Left renal pelvis (tissue), 4 donors: ENCODE measurements at places on chromosomes 2 and 18. TPM values are rescaled to one million over a fixed set of nuclear protein-coding genes. Genes with fewer than 3 reads are reported as not detected.

DNA sequence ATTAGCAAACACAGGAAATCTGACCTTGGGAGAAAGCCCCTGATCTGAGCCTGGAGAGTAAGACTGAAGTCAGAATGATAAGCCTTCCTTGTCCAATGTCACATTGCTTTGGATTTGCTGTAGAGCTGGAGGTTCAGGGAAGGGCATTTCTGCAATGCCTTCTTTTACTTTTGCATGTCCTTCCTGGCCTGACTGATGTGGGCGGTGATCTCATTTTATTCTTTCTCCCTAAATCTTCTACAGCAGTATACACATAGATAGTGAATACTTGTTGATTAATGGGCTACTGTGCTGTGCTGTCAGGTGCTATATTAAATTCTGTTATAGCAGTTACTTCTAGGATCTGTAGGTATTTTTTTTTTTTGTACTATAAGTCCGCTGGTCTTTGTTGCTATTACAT lies 62.6 kb downstream of the PLCL1 start:
- DNase-seq, result no peak

DNA sequence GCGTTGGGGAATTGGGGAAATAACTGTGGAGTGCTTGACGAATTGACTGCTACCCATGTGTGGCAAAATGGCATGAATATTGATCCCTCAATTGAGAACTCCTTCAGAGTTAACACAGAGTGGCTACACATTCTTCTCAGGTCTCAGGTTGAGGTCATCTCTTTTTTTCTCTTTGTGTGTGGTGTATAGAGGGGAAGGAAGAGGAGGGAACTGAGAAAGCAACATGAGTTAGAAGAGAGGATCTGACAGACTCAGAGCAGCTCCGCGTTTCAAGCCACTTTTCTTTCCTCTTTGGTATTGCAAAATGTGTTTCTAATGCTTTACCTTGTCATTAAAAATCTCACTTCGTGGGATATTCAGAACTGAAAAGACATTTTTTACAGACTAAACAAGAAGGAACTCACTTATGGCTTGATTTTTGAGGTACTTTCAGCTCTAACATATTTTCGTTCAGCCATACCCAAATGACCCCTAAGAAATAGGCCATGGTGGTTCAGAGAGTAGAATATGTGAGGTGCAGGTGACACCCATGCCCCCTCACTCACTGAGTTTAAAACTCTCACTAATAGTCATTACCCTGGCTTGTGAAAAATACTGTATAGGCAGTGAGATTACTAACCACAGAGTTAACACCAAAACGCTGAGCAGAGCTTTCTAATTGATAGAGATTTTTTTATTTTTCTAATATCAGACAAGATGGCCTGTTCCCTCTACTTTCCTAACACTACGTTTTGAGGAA lies 22.5 kb downstream of the STAT4 start:
- no peak for DNase-seq

DNA sequence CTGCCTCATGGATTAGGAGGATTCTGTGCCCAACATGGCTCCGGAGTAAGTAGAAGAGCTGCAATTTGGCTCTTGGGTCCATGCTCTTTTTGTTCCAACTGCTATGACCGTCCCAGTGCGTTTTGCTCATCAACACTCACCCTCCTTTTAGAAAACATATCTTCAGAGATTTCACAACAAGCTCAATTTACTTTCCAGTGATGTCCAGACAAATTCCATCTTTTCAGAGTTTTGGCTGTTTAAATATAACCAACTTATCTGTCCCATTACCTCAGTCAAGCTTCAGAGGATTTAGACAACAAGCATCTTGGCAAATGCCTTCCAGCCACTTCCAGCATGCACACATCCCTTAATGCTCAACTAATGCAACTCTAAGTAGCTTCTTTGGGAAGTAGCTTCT lies 6.9 kb upstream of the SLC14A2 start:
- no peak for DNase-seq

- no peak for DNase-seq
Measured at GRCh38 chr2:9760902-9761228, 82.4 kb upstream of the TAF1B start.

DNA sequence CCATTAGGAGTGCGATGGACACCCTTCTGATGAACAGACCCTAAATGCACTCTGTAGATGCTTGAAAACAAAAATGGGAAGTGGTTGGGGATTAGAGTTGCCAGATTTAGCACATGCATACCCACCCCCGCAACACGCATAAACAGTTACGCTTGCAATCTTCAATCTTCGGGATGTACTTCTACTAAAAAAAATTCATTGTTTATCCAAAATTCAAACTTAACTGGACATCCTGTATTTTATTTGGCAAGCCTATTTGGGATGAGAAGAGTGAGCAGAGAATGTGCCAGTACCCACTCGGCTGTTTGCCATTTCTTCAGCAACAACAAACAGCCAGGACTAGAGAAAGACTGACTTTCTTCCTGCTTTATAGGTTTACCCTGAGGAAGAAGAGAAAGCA lies 18.4 kb downstream of the KIAA2012 start:
- DNase-seq, result no peak

- no peak for DNase-seq
Measured at GRCh38 chr2:237433920-237434676, 20.1 kb upstream of the COL6A3 start.

- DNase-seq, result no peak
Measured at GRCh38 chr18:51162617-51163016, 34.9 kb downstream of the MEX3C start.

GRCh38 chr18:57931038-57931437 lies 113.0 kb upstream of the NEDD4L start:
- DNase-seq, result no peak

- DNase-seq, result no peak
Measured at GRCh38 chr2:100529900-100530299, 32.9 kb upstream of the PDCL3 start.

DNA sequence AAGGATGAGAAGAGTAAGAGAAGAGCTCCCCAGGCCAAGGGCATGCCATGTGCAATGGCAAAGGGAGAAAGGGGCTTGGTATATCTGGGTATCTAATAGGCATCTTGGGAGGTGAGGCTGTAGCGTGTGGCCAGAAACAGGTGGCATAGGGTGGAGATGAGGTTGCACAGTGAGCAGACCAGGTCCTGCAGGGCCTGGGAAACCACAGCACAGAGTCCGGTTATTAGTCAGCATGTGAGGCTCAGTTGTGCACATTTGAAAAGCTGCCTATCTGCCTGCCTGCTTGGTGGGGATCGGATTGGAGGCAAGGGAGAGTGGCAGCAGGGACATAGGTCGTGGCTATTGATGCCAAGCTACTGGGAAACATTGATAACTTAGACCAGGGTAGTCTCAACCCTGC lies 190.6 kb downstream of the TPGS2 start:
- no peak for DNase-seq

DNA sequence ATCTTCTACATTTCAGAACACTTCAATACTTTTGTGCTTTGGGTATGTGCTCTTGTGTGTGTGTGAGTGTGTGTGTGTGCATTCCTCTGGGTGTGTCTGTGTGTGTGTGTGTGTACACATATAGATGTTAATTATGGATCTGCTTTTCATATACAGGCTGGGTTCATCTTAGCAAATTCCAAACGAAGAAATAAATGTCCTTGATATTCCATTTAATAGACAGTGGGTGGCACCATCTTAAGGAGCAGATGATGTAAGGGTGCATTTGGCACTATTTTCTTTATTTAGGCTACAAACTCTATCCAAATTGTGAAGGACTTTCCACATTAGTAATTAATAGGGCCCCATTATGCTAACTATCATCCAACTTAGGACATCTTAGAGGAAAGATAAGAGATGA lies 425.8 kb upstream of the POU3F3 start:
- no peak for DNase-seq

- DNase-seq, result no peak
Measured at GRCh38 chr2:241859436-241860183, 916 bp upstream of the PDCD1 start.

- DNase-seq, result no peak
Measured at GRCh38 chr2:44135771-44136170, 32.9 kb upstream of the PPM1B start.

DNA sequence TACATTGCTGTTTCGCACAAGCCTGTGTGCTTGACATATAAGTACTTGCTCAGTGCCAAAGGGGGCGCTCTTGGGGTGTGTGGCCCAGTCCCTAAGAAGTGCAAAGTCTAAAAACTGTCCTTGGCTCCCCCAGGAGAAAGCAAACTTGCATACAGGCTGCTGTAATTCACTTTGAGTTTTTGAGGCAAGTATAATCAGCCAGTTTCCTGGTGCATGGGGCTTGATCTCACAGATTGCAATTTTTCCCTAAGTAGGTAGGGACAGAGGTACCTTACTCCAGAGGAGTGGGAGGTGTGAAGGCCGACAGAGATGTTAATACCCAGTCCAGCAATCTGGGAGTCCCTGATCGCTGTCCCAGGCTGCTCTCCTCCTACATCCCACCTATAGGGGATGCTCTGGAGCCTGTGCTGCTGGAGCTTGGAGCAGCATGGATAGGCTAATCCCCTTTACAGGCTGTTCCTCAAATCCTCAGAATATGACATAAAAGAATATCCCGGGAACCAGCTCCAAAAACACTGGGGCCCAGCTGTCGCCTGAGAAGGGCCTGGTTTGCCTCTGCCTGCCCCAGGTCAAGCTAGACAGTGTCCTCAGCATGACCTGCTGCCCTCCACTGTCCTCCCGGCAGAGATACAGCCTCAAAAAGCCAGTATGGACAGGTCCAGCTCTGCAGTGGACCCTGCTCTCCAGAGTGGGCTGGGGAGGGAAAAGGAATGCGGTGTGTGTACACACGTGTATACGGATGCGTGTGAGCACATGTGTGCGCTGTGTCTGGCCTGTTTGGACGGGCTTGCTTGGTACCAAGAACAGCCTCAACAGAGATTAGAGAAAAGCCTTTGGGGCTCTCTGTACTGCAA lies 136.5 kb upstream of the HAAO start:
- DNase-seq, result no peak

GRCh38 chr2:241344925-241345651 lies 11.0 kb upstream of the FARP2 start:
- DNase-seq, result no peak

DNA sequence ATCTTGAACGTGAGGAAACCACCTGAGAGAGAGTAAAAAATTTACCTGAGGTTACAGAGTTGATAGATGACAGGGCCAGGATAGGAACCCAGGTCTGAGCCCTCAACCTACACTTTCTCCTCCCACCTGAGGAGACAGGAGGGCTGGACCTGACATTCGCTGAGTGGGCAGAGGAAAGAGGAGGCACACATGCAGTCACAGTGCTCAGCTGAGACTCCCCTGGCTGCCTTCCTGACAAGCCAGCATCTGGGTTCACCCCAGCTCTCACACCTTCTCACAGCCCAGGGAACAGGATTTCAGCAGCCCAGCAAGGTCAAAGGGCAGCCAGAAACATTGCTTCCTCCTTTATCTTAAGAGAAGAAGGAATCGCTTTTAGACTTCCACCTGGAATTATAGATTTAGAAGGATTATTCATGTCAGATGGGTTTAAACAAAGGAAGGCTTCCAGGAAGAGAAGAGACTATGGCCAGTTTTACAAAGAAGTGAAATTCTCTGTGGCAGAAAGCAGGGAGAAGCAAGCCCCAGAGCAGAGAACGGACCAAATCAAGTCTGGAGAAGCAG lies 18.1 kb upstream of the PKDCC start:
- no peak for DNase-seq

- no peak for DNase-seq
Measured at GRCh38 chr18:74242438-74243096, 49.2 kb downstream of the CYB5A start.

GRCh38 chr2:155424518-155424917 lies 726.0 kb downstream of the KCNJ3 start:
- DNase-seq, result no peak

DNA sequence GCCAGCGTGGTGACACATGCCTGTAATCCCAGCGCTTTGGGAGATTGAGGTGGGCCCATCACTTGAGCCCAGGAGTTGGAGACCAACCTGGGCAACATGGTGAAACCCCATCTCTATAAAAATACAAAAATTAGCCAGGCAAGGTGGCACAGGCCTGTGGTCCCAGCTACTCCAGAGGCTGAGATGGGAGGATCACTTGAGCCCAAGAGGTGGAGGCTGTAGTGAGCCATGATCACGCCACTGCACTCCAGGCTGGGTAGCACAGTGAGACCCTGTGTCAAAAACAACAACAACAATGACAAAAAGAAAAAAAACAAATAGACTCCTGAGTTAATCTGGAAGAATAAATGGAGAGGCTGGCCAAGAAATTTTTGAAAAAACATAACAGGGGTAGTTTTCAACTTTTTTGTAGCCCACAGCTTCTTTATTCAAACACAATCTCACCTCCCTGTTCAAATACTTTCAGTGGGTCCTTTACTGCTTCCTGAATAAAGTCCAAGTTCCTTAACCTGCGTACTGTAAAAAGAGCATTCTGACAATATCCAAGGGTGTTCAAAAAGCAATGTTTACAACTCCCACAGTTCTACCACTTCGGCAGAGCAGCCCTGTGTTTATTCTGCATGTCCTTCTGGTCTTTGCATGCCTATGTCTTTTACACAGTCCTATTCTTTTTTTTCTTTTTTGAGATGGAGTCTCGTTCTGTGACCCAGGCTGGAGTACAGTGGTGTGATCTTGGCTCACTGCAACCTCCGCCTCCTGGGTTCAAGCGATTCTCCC lies 53.5 kb downstream of the LRRFIP1 start:
- no peak for DNase-seq

DNA sequence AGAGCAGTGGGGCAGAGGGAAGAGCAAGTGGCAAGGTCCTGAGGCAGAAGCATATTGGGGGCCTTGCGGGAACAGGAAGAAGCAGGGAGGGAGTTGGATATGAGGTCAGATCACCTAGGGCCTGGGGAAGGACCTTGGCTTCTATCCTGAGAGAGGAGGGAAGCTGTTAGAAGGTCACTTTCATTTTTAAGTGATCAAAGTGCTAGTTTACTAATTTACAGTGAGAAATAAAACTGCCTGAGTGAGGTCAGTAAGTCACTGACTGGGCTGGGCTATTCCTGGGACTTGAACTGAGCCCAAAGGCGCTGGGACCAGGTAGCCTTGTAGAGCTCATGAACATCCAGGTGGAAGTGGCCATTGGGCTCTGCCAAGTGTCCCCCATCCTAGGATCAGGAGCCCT lies 76.6 kb upstream of the B3GNT7 start:
- DNase-seq, result no peak

SPIRE1 gene
- polyA plus RNA-seq, result 40.4 TPM

SLC5A6 gene
- 32.5 TPM for polyA plus RNA-seq

LGALSL gene
- 34.2 TPM for polyA plus RNA-seq

C2orf80 gene
- not detected for polyA plus RNA-seq

CYP27C1 gene
- 10.5 TPM for polyA plus RNA-seq

PRSS56 gene
- not detected for polyA plus RNA-seq

NYAP2 gene
- not detected for polyA plus RNA-seq

POTEI gene
- polyA plus RNA-seq, result 0.10 TPM

PLEK gene
- 4.5 TPM for polyA plus RNA-seq

ALK gene
- polyA plus RNA-seq, result 0.30 TPM

SERPINB7 gene
- 0.40 TPM for polyA plus RNA-seq

SCG2 gene
- polyA plus RNA-seq, result 0.47 TPM

DSEL gene
- polyA plus RNA-seq, result 20.1 TPM

PROC gene
- 0.50 TPM for polyA plus RNA-seq

SLC11A1 gene
- polyA plus RNA-seq, result 1.5 TPM

HOXD8 gene
- polyA plus RNA-seq, result 42.2 TPM

NIF3L1 gene
- polyA plus RNA-seq, result 30.7 TPM
